Calu3 (cell line): ENCODE measurements at places on chromosomes 4 and X. TPM values are rescaled to one million over a fixed set of nuclear protein-coding genes. Genes with fewer than 3 reads are reported as not detected.
A peak's percentile ranks its signal among the peaks of the same experiment; 100 is the strongest.

- H3K4me3 ChIP-seq, result no peak overlapping the region
- no peak for DNase-seq
- no peaks in the 10 kb centered on the region for H3K27me3 ChIP-seq
- H3K4me1 ChIP-seq, result no peaks in the 10 kb centered on the region
- H3K27ac ChIP-seq, result no peak overlapping the region
Observed at GRCh38 chr4:75497133-75497532, 17.1 kb downstream of the RCHY1 start.

DNA sequence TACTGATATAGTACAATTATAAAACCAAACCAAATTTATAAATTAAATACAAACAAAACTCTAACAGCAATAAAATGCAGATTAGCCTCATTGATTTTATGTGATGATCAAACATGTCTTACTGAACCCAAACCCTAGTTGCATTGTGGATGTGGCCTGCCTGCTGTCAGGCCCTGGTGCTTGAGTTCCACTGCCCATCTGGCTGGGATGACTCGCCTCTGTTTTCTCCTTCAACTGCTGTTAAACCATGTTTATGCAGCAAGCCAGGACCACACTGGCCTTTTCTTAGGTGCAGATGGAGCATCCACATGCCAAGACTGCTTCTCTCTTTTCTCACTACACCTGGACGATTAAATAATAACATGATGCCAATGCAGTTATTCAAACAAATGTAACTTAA, 22.6 kb downstream of the NAP1L5 start:
- H3K36me3 ChIP-seq, result no peaks in the 10 kb centered on the region
- no peaks in the 10 kb centered on the region for H3K4me1 ChIP-seq

Gene ANKRD37
- 3.6 and 4.4 TPM in 2 replicates for total RNA-seq

DNA sequence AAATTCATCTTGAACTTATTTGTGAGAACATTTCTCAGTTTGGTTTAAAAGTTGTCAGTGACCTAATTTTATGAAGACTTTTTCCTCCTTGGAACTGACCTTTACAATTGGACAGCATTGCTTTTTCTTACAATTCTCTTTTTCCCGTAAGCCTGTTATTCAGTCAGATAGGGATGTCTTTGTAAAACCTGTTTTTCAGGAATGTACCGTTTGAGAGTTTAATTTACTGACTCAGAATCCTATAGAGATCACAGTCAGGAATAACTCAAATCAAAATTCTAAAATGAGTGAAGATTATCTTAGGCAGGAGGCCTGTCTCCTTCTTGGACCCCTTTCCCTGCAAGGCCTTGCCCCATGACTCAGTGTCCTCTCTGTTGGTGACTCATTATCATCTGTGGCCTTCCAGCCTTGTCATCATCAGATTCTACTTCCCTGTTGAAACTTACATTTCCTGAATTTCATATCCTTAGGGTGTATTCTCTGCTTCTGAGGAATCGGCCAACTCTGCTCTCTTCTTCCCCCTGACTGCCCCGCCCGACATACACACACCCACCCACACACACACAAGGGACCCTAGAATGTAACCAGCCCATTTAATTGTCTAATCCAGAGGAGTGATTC, 99.8 kb downstream of the ARHGAP10 start:
- no peaks in the 10 kb centered on the region for H3K27me3 ChIP-seq
- peak overlapping the region; percentile 37 for H3K4me3 ChIP-seq
- peak; percentile 26 for DNase-seq
